ENCODE measurements at places on chromosomes 5 and 9.

DNA sequence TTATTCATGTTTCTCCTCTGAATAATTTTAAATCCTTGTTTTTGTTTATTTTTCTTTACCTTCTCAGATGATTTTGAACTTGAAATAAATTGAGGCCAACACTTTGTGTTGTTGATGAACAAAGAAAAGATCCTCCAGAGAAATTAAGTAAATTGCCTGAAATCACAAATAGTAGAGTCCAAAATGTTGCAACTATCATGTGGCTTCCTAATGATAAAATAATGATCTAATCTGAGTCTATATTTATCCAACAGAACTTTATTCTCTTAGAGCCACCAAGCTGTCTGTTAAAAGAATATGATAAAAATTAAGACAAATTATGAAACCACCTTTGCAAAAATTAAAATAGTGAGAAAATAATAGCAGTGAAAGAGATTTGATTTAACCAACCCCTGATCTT is 132.2 kb upstream of the SPEF2 start:
- DNase-seq, result no peak

GRCh38 chr5:141913560-141914198 is 10.0 kb upstream of the DELE1 start:
- DNase-seq, result no peak

- DNase-seq, result no peak
Observed at GRCh38 chr9:35579130-35579529, 25.9 kb upstream of the TESK1 start.

DNA sequence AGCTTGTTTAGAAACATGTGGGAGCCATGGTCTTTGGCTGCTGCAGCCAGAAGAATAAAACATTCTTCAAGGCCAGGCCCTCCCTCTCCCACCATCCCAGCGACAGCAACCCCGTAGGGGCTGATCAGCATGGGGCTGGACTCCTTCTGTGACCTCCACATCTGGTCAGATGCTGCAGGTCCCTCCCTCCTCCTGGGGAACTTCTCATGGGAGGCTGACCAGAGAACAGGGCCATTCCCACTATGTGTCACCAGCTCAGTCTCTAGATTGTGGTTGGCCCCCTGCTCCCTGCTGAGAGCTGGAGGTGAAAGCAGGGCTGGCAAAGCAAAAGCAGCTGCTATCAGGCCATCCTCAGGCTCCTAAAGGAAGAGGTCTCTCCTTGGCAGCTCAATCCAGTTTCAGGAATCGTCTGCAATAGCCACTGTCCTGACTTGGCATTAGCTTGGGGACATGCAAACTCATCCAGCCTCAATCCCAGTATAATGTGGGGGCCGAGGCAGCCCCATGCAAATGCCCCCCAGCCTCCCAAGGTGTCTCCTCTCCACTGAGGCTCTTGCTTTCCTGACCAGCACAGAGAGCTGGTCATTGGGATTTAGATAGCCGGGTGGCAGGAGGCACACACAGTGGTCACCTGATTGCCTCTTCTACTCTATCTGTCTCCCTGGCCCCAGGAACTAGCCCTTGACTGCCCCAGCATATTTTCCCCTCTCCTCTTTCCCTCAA is 81.5 kb downstream of the NRG2 start:
- peak; percentile 39 for DNase-seq

DNA sequence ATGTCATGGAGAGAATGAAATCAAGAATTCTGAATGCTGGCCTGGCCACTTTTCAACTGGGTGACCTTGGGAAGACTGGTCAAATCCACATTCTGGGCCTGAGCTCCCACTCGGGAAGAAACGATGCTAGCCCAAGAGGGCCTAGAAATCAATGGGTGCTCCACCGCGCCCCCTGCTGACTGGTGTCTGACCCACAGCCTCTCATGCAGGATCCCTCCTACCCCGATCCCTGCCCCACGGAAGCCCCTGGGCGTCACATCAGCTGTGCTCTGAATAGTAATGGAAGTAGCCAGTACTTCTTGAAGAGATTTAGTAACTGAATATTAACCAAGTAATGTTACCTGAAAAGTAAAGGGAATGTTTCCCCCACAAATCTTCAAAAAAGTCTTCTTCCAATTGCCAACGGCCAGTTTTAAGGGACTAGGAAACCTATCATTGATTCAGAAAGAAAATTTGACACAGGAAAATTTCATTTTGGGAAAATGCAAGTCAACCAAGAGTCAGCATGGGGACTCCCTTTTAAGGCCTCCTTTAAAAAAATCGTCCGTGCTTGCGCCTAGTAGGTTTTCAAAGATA is 43.9 kb downstream of the CRB2 start:
- DNase-seq, result no peak

- DNase-seq, result no peak
Observed at GRCh38 chr5:118553662-118554061, 434.7 kb downstream of the DTWD2 start.

All from upper lobe of right lung (tissue), 1 donor.